ENCODE measurements at places on chromosomes 3 and 15. TPM values are rescaled to one million over a fixed set of nuclear protein-coding genes. Genes with fewer than 3 reads are reported as not detected.

GRCh38 chr3:142433110-142433509, 14.7 kb downstream of the XRN1 start:
- DNase-seq: no peak

- no peak for DNase-seq
Observed at GRCh38 chr3:135215516-135215915, 420.5 kb downstream of the EPHB1 start.

DNA sequence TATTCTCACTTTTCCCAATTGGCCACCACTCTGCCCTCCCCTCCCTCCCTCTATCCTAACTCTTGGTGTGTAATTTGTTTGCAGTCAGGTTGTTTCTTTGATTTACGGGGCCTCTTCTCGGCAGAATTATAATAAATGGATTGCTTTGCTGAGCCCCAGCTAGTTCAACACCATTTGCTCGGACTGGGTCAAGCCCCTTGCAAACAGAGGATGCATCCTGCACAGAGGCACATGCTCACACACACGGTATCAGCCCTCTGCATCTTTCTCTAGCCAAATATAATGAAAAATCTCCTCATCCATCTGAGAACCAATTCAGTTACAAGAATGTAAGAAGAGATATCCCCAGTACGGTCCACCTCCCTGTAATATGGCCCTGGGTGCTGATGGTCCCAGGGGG, 97.7 kb downstream of the EPHB1 start:
- no peak for DNase-seq

Gene TRAT1
- total RNA-seq: 0.16 TPM

All from K562 (cell line).